ENCODE measurements at places on chromosomes 3 and 15. TPM values are rescaled to one million over a fixed set of nuclear protein-coding genes. Genes with fewer than 3 reads are reported as not detected.

Gene ARGFX
- not detected for total RNA-seq

DNA sequence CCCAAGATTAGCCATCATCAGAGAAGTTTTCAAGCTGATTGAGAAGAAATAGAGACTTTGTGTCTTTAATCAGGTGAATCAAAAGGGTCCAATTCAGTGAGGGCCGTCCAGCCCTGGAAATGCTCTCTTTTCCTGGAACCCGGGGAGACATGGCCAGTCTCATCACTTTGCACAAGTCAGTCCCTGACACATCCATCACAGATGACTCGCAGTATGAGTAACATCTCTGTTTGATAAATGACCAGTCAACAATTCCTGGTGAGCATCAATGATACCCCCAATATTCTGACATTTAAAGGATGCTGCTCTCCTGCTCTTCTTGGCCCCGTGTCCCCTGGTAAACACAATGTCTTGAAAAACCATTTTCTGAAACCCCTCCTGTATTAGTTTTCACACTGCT, 26.7 kb downstream of the C3orf20 start:
- no peak for DNase-seq

DNA sequence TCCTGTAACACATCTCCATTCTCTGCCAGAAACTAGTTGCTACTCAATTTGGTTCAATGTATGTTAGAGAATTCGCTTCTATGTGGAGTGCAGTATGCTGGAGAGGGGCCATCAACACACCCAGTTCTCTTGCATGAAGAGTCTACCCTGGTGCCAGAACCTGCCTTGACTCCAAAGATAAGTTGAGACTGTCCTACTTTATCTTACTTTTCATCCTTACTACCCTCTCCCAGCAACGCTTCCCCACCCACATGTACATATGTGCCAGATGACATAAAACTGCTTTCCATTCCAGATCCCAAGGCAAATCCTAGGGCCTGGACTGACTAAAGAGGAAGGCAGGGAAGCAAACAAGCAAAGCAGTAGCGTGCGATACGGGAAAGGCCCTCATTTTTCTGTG, 442.6 kb upstream of the THRB start:
- no peak for DNase-seq

DNA sequence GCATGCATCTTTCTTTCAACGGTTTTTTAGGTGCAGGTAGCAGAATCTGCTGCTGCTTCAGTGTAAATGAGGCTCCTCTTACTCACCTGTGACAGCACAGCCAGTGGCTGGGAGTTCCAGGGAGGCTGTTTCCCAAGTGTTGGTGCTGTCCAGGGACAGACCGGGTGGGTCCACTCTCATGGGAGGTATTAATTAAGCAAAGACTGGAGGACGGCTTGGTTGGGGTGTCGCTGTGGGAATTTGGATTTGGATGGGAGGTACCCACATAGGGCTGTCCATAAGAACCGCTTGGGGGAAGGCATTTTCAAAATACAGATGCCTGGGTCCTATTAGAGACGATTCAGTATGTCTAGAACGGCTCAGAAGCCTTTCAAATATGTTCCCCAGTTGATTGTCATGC, 42.9 kb downstream of the SV2B start:
- no peak for DNase-seq

DNA sequence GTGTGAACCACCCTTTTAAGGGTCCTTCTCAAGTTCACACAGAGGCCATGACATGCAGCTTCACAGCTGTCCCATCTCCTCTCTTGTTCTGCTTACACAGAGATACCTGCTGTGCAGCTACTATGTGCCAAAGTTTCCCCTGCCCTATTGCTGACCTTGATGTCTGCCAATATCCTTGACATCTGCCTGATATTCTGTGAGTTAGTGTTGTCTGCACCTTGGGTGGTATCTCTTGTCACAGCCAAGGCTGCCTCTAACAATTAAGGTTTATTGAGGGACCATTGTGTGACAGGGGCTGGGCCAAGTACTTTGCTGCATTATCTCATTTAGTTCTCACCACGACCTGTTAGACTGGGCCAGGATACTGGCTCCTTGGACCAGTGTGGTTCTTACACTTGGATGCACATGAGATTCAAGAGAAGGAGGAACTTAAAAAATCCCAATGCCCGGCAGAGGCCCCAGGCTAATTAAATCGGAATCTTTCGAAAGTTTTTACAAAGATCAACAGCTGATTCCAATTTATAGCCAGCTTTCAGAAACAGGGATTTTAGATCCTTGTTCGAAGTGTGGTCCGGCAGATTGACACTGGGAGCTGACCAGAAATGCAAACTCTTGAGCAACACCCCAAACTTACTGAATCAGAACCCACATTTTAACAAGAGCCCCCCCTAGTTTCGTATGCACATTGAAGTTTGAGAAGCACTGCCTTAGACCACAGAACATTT, 178.6 kb downstream of the SATB1 start:
- DNase-seq: no peak

DNA sequence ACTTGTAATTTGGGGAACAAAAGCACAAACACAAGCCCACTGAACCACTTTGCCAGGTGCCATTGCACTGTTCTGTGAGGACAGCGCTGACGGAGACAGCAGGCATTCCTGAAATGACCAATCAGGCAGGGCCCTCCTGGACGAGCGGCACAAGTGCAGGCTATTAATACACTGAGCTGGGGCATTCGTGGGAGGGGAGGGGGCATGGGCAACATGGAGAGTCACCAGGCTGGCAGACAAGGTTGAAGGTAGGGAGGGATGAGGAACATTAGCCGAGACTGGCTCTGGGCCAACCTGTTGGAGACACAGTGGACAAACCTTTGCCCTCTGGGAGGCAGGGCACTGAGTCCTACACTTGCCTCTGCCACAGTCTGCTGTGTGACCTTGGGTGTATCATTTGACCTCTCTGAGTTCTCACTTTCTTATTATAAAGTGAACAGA, 45.6 kb downstream of the NOX5 start:
- no peak for DNase-seq

GRCh38 chr3:10823516-10823818, 7.4 kb downstream of the SLC6A11 start:
- no peak for DNase-seq

Gene HHLA2
- 9.5 TPM for total RNA-seq

Gene IMPG2
- total RNA-seq: 0.18 TPM

Gene GOLGA6L22
- not detected for total RNA-seq

Gene COL8A1
- 0.13 TPM for total RNA-seq

- no peak for DNase-seq
Measured at GRCh38 chr15:91723959-91724358, 129.5 kb upstream of the SLCO3A1 start.

DNA sequence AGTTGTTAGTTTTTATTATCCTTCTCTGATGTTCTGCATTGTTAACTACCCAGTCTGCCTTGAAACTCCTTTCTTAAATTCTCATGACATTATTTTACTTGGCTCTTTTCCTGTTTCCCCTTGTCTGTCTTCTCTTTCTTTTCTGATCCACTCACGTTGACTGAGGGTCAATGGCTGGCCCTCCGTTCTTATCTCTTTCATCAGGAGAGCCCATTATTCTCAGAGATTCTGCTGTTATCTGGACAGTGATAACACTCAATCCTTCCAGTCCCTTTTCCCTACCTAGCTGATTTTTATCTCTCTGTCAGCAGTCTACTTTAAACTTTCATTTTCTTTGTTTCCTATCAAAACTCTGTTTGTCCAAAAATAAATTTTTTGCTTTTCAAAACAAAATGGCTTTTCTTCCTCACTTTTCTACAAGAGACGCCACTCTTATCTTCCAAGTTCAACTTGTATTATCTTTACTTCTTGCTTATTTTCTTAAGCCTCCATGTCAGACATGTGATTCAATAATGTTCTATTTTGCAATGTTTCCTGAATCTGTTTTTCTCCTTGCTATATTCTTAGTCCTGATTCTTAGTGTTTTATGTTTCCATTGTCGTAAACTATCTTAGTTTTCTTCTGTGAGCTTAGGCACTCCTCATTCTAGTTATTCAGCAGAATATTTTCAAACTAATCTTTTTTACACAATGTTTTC, 120.2 kb downstream of the NEDD4 start:
- no peak for DNase-seq

GRCh38 chr15:58509556-58509955, 77.8 kb downstream of the LIPC start:
- DNase-seq: no peak

- DNase-seq: no peak
Measured at GRCh38 chr3:44223299-44223698, 18.4 kb upstream of the TOPAZ1 start.

GRCh38 chr3:133895208-133896001, at the start of gene RAB6B:
Gene RAB6B, minus strand, starts transcription at chr3:133895882. Its CDS starts 416 bp downstream, at chr3:133895466.
- DNase-seq: no peak

GRCh38 chr3:167657684-167658225, 4.0 kb upstream of the WDR49 start:
- DNase-seq: no peak

Gene GOLGA6A
- not detected for total RNA-seq

DNA sequence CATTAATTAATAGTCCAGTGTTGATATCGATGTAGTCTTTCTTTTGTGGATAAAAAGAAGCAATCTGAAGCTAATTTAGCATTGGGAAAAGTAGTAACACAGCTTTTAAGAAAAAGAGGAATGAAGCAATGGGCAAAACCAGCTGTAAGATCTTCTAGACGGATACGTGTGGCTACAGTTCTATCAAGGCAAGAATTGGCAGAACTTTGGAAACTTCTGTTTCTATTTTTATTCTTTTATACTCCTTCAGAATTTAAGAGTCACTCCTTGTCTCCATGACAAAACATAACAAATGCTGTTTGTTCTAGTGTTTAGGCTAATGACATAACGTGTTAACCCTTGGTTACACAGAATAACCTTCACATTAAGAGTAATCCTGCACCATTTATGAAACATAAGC, 289.2 kb downstream of the ROBO2 start:
- no peak for DNase-seq

- DNase-seq: no peak
Measured at GRCh38 chr15:85423256-85423655, 42.9 kb downstream of the AKAP13 start.

Data from activated CD4-positive, alpha-beta memory T cell treated with anti-CD3 and anti-CD28 coated beads, Interleukin-2, amount 10 ng/mL, durations not matched to agents 7 days and 5 days (primary cell).